CD4-positive, alpha-beta T cell (primary cell): ENCODE measurements at places on chromosomes 7 and 10.

DNA sequence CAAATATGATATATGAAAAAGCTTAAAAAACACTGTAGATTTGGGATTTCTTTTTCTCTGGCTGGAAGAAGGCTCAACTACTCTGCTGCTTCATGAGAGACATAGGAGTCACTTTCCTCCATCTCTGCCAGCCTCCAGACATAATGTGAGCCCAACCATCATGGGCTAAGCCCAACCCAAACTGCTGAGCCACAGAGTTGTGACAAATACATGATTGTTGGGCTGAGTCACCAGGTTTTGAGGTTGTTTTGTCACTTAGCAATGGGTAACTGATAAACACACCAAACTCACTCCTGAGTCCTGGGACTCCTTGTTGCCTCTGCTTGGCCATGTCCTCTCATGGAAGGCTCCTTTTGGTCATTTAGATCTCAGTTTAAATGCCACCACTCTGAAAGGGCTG is 381.8 kb upstream of the FZD8 start:
- no peaks in the 10 kb centered on the region for H3K4me1 ChIP-seq
- H3K4me3 ChIP-seq, result no peak overlapping the region
- no peak overlapping the region for H3K27ac ChIP-seq

DNA sequence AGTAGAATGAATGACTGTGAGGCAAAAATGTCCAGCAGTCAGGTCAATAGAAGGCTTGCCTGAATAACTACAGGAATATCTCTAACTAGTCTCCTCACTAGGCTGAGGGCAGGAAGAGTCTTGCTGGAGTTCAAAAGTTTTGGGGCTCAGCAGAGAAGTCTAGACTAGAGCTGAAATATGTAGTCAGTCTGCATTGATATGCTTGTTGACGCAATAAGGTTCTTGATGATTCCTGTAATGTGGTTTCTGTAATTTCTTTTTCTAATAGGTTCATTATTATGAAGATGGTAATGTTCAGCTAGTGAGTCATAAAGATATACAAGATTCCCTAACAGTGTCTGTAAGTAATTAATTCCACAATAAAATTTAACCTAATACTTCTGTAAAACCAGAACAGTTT is 41.5 kb upstream of the ST7 start:
- no peak overlapping the region for H3K4me3 ChIP-seq
- no peak overlapping the region for H3K27ac ChIP-seq

- no peaks in the 10 kb centered on the region for H3K4me1 ChIP-seq
- H3K4me3 ChIP-seq, result no peak overlapping the region
These were observed 20.7 kb downstream of the TOMM7 start for GRCh38 chr7:22801912-22802311.

DNA sequence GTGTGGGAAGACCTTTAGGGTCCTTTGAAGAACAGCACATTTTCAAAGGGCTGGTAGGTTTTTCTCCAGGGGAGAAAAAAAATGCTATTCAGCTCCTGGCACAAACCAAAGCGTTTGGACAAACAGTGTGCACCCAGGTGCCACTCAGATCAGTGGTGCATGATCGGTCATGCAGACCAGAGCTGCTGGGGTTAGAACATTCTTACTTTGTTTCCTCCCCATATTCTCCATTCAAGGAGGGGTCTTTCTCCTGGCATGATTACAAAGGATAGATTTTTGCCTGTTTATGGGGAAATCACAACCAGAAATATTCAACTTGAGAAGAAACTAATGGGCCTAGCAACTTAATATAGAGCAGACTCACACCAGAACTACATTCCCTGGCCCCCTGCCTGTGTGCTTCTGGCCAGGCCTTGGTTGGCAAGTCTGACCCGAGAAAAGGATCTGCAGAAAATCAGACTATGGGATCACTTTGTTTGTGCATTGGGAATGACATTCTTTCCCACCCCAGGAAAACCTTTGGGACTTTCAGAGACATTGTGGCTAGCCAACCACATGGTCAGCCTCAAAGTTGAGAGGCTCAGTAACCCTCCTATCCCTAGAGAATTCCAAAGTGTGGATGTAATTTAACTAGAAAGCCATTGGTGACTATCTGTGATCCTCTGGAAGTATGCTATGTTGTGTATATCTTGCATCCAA is 82.3 kb upstream of the FGL2 start:
- no peaks in the 10 kb centered on the region for H3K36me3 ChIP-seq
- H3K4me3 ChIP-seq, result no peak overlapping the region
- H3K27me3 ChIP-seq, result no peaks in the 10 kb centered on the region
- no peaks in the 10 kb centered on the region for H3K4me1 ChIP-seq
- no peak overlapping the region for H3K27ac ChIP-seq

- no peaks in the 10 kb centered on the region for H3K27me3 ChIP-seq
- DNase-seq, result no peak
- no peak overlapping the region for H3K4me3 ChIP-seq
- H3K4me1 ChIP-seq, result no peaks in the 10 kb centered on the region
These were observed 16.4 kb downstream of the GSDME start for GRCh38 chr7:24740871-24741270.

DNA sequence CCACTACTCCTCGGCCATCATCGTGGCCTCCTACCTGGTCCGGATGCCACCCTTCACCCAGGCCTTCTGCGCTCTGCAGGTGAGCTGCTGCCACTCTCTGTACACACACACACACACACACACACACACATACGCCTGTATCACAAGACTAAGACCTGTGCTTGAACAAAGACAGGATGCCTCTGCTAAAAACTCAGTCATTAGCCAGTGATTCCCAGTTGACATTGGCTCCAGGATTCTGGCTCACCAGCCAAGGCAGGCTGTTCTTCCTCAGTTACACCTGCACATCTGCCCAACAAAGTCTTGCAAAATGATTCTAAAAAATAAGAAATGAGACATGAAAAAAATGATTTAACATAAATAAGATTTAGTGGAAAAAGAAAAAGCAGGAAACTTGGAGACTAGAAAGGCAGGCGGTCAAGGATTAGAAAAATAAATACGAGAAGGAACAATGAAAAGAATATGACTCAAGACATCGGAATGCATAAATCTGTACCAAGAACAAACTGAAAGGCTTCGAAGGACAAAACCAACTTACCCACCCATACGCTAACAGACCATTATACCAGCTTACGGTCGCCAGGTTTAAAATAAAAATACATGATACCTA is 7.4 kb upstream of the LRRC18 start:
- H3K4me1 ChIP-seq, result no peaks in the 10 kb centered on the region
- no peaks in the 10 kb centered on the region for H3K27me3 ChIP-seq

- peaks cover 3% of the 10 kb centered on the region for H3K4me1 ChIP-seq
- H3K36me3 ChIP-seq, result no peaks in the 10 kb centered on the region
- peaks cover 53% of the 10 kb centered on the region for H3K27me3 ChIP-seq
These were observed 1.7 kb upstream of the CXCL12 start for GRCh38 chr10:44386546-44387052.

- no peak overlapping the region for H3K4me3 ChIP-seq
- no peak overlapping the region for H3K27ac ChIP-seq
- no peaks in the 10 kb centered on the region for H3K36me3 ChIP-seq
- no peaks in the 10 kb centered on the region for H3K4me1 ChIP-seq
These were observed 143.5 kb downstream of the INHBA start for GRCh38 chr7:41559426-41559825.

DNA sequence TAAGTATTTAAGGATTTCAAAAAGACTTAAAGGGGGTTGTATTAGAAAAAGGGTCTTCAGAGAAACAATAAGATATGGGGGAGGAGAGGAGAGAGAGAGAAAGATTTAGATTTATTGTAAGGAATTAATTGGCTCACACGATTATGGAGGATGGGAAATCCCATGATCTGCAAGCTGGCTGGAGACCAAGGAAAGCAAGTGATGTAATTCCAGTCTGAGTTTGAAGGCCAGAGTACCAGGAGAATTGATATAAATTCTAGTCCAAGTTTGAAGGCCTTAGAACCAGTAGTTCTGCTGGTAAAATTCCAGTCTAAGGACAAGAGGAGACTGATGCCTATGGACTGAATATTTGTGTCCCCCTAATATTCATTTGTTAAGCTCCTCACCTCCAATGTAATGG is 20.6 kb upstream of the SLC13A1 start:
- no peak overlapping the region for H3K27ac ChIP-seq
- no peaks in the 10 kb centered on the region for H3K4me1 ChIP-seq
- no peaks in the 10 kb centered on the region for H3K27me3 ChIP-seq
- no peaks in the 10 kb centered on the region for H3K36me3 ChIP-seq
- no peak overlapping the region for H3K4me3 ChIP-seq

DNA sequence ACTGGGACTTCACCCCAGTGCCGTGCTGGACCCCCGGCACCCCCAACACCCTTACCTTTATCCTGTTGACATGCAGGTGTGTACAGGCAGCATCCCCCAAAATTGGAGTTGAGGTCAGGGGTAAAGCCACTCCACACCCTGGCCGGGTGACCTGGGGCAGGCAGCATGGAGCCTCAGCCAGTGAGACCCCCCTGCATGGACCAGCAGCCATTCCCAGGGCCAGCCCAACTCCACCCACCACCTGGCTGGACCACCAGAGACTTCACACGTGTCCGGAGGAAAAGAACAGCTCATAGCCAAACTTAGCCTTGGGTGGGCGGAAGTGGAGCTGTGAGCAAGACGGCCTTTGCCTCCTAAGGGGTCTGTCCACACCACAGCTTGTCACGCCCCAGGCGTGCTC is 413.0 kb upstream of the FOXK1 start:
- H3K27me3 ChIP-seq, result no peaks in the 10 kb centered on the region
- H3K4me3 ChIP-seq, result no peak overlapping the region
- DNase-seq, result no peak
- H3K36me3 ChIP-seq, result no peaks in the 10 kb centered on the region
- H3K27ac ChIP-seq, result no peak overlapping the region

DNA sequence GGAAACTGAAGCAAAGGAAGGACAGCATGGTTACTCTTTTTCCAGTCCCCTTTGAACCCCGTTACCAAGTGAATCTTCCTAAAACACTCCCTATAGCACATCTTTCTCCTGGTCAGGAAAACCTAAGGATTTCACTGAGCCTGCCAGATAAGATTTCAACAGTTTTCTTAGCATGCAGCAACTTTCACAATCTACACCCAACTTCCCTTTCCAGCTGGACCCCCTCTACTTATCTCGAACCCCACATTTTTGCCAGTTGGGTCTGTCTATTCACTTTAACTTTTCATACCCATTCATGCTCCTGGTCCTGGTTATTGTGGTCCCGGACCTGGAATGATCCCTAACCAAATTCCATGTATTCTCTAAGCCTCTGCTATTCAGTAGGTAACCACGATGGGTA is 14.9 kb upstream of the CPVL start:
- no peak for DNase-seq
- no peaks in the 10 kb centered on the region for H3K36me3 ChIP-seq
- no peaks in the 10 kb centered on the region for H3K27me3 ChIP-seq
- H3K4me1 ChIP-seq, result no peaks in the 10 kb centered on the region

- no peaks in the 10 kb centered on the region for H3K27me3 ChIP-seq
- H3K27ac ChIP-seq, result no peak overlapping the region
- DNase-seq, result no peak
- H3K4me1 ChIP-seq, result peaks cover 2% of the 10 kb centered on the region
- H3K4me3 ChIP-seq, result no peak overlapping the region
- no peaks in the 10 kb centered on the region for H3K36me3 ChIP-seq
These were observed 66.0 kb downstream of the SRPK2 start for GRCh38 chr7:105322655-105323277.

GRCh38 chr7:91443862-91444261 is 179.6 kb downstream of the FZD1 start:
- H3K27me3 ChIP-seq, result no peaks in the 10 kb centered on the region
- no peak overlapping the region for H3K27ac ChIP-seq
- H3K4me3 ChIP-seq, result no peak overlapping the region
- H3K4me1 ChIP-seq, result no peaks in the 10 kb centered on the region

DNA sequence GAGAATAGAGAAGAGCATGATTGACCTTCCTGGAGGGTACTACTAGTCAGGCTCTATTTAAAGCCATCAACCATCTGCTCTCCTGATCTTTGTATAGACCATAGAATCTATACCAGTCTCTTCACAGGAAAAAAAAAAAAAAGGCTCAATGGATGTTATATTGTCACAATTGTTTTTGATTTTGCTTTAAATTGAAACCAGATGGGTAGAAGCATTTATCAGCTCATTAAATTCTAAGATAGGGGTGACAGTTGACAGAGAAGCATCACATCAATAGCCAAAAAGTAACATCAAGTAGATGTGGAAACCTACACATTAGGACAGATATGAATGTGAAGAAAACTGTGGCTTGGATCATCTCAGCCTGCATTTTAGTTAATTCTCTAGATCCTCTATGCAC is 558.9 kb upstream of the MBL2 start:
- H3K36me3 ChIP-seq, result no peaks in the 10 kb centered on the region
- no peaks in the 10 kb centered on the region for H3K4me1 ChIP-seq
- no peaks in the 10 kb centered on the region for H3K27me3 ChIP-seq
- no peak overlapping the region for H3K4me3 ChIP-seq

GRCh38 chr7:75905785-75906604 is 9.0 kb upstream of the POR start:
- no peak overlapping the region for H3K4me3 ChIP-seq
- no peaks in the 10 kb centered on the region for H3K4me1 ChIP-seq
- no peaks in the 10 kb centered on the region for H3K36me3 ChIP-seq
- no peak overlapping the region for H3K27ac ChIP-seq
- no peak for DNase-seq

DNA sequence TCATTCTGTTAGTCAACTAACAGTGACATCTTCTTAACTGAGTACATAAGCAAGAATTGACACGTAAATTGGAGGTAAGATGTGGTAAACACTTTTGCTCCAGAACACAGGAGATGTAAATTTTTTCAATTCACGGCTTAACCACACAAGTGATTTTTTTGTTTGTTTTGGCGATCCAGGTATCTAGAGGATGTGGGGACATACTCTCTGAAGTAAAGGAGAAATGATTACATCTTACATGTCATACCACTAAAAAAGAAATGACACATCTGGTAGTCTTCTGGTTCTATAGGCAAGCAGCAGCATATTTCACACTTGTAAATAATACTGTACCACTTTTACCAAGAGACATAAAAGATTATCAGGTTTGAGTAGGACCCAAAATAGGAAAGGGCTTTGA is 200.3 kb upstream of the ZWINT start:
- no peaks in the 10 kb centered on the region for H3K36me3 ChIP-seq
- H3K27me3 ChIP-seq, result no peaks in the 10 kb centered on the region
- no peak for DNase-seq
- H3K27ac ChIP-seq, result no peak overlapping the region
- H3K4me3 ChIP-seq, result no peak overlapping the region

- H3K27ac ChIP-seq, result no peak overlapping the region
- H3K27me3 ChIP-seq, result no peaks in the 10 kb centered on the region
- H3K36me3 ChIP-seq, result peaks cover 6% of the 10 kb centered on the region
- DNase-seq, result no peak
These were observed 108.7 kb downstream of the DNAJC1 start for GRCh38 chr10:21894648-21895342.

DNA sequence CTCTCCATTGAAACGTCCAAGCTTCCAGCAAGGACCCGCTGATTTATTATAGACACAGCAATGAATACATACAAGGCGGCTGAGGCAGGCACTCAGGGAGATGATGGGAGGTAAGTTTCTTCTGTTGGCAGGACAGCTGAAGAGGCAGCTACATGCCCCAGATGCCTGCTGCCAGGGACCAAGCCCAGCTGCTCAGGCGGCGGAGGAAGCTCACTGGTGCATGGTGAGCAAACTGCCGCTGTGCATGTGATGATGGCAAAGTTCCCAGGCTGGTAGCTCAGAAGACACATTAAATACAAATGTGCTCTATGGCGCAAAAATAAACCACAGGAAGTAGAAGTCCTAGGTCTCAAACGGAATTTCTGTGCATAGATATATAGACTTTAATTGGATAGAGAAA is 2.3 kb downstream of the DNTT start:
- peaks cover 11% of the 10 kb centered on the region for H3K27me3 ChIP-seq
- peaks cover 5% of the 10 kb centered on the region for H3K4me1 ChIP-seq
- no peaks in the 10 kb centered on the region for H3K36me3 ChIP-seq
- no peak overlapping the region for H3K4me3 ChIP-seq
- no peak for DNase-seq
- no peak overlapping the region for H3K27ac ChIP-seq
